ENCODE measurements at places on chromosomes 1 and 21. TPM values are rescaled to one million over a fixed set of nuclear protein-coding genes. Genes with fewer than 3 reads are reported as not detected.

FAM110D gene
- total RNA-seq, result not detected

ZNF648 gene
- not detected for total RNA-seq

MAEL gene
- not detected for total RNA-seq

MARK1 gene
- 0.17 TPM for total RNA-seq

SLC6A9 gene
- 7.4 TPM for total RNA-seq

SH3BGR gene
- total RNA-seq, result 2.8 TPM

OR2W3 gene
- total RNA-seq, result not detected

Data from smooth muscle cell of trachea (primary cell).